Stimulated activated CD4-positive, alpha-beta T cell treated with anti-CD3 and anti-CD28 coated beads, TNF-alpha, amount 100 ng/mL, for 24 hours (primary cell): ENCODE measurements at places on chromosomes 11 and 22.
A peak's percentile ranks its signal among the peaks of the same experiment; 100 is the strongest.

- DNase-seq: no peak
These were observed 55.3 kb downstream of the NFAM1 start for GRCh38 chr22:42376711-42377554.

GRCh38 chr22:29633514-29634312 lies 30.3 kb downstream of the NF2 start:
- DNase-seq: no peak

DNA sequence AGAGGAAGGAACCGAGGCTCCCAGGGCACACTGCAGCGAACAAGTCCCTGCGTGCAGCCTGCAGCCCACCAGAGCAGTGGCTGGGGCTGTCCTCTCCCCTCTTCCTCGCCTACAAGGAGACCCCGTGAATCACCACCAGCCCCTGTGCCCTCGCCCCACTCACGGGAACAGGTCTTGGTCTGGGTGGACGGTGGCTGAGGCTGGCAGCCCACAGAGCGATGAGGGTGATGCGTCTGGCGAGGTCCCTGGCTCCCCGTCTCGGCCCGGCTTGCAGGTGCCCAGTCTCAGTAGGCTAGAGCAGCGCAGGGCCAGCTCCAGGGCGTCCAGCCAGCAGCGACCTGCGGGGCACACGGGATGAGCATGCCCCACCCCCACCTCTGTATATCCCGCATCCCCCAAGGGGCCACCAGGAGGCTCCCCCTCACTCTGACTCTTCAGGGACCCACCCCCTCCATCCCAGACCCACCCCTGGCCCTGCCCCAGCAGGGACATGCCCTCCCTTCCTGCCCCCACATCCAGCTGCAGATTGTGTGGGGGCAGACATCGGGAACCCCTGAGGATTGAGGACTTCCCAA lies 50.5 kb upstream of the CARS1 start:
- no peak for DNase-seq

- DNase-seq: no peak
These were observed 720 bp downstream of the FAM118A start for GRCh38 chr22:45310331-45310976.

- DNase-seq: no peak
These were observed 1.2 kb upstream of the DRG1 start for GRCh38 chr22:31398231-31398630.

DNA sequence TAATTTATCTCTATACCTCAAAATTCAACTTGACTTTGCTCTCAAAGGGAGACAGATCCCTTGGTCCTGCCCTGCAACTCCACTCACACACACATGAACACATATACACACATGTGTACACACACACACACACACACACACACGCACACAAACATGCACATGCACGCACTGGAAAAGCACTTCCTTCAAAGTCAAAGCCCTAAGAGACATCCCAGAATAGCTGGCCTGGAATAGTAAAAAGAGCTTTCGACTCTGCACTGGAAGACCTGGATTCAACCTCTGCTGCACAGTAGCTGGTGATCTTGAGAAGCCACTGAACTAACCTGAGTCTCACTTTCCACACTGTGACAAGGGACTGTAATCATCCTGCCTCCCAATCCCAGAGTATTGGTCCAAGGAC lies 26.8 kb downstream of the TENM4 start:
- DNase-seq: no peak

DNA sequence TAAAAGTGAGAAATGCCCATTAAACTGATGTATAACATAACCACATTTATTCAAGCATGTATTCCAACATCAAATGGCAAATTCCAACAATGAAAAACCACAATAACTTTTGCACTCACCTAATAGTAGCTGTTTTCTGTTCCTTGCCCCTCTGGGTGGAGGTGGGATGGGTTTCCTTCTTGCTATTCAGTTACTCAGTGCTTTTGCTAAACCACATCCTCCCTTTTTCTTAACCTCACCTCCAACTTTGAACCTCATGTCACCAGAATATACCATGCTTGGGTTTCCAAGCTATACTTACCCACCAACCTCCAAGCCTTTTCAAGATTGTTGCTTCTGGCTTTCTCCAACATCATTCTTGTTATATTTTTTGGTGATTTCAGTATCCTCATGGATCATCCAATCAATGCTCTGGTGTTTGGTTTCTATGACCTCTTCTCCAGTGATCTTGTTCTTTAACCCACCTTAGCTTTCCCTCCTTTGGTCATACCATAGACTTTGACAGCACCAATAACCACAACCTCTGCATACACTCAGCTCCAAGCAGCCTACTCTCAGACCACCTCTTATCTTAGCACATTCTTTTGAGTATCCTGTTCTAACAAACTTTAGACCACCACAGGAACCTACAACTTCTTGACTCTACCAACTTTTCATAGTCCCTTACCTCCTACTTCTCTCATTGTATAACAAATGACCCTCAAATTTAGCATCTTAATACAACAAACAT lies 3.2 kb upstream of the CCDC15 start:
- DNase-seq: no peak

DNA sequence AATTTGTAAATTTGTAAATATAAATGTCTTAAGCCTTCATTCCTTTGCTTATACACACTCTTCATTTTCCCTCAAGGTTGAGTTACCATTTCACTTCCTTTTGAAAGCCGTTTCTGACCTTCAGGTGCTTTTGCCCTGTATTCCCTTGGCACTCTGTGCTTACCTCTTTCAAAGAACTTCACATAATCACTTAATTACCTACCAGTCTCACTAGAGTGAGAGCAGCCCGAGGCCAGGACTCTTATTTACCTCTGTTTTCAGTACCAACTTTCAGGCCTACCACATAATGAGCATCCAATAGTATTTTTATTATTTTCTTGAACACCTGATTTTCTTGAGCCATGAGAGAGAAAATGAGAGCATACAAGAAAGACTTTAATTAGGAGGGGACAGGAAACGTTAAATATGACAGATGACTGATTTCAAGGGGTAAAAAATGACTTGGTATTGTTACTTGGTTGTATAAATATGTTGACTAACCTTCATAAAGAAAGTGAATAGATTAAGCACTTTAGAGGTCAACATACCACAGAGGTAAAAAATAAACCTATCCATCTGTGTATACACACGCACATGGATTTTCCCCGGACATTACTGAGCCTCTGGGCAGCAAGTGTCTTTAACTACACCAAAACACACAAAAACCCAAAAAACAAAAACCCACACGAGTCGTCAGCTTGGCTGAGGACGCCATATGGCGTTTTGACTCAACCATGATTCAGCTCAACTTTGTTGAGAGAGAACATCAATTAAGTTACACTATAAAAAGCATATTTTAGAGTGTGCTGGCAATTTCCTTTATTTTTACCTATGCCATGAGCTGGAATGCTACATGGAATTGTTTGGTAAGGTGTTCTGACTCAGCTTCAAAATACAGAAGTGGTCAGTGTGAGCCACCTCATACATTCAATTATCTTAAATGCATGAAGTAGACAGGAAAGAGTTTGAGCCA lies 7.6 kb downstream of the ATXN10 start:
- no peak for DNase-seq

- peak; percentile 33 for DNase-seq
These were observed 107.8 kb downstream of the OSBP2 start for GRCh38 chr22:30802202-30803166.
